ENCODE measurements at places on chromosomes 7 and 10. TPM values are rescaled to one million over a fixed set of nuclear protein-coding genes. Genes with fewer than 3 reads are reported as not detected.

COL17A1 gene
- polyA plus RNA-seq = 0.58 TPM

METTL27 gene
- polyA plus RNA-seq = 12.9 TPM

ADIRF gene
- polyA plus RNA-seq = 897 TPM

CTAGE6 gene
- polyA plus RNA-seq = not detected

DDX50 gene
- 24.0 TPM for polyA plus RNA-seq

CDNF gene
- 2.3 TPM for polyA plus RNA-seq
